Activated T-cell treated with anti-CD3 and anti-CD28 coated beads for 24 hours (primary cell): ENCODE measurements at places on chromosomes 16 and 17.

GRCh38 chr16:88058817-88059216 lies 107.6 kb downstream of the BANP start:
- DNase-seq = no peak

DNA sequence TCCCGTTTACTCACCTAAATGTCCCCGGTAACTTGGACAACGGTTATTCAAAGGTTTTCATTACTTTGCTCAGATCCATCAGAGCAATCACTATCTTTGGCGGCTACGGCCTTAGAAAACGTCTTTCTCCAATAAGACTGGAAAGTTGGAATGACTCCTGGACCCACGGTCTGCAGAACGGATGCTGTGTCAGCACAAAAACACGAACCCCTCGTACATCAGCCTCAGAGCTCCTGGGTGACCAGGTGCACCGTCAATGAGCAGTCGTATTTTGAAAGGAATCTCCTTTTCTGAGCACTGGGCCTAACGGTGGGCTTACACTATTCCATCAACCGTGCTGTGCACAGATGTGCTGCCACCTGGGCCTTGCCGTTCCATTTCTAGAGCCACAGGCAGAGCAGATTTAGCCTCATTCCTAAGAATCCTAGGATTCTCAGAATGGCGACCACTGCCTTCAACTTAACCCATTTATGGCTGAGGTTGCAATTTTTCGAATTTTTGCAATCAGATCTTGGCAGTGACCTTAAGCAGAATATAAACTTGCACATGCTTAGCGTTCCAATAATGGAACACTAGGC lies 110.8 kb upstream of the ZNF750 start:
- no peak for DNase-seq

DNA sequence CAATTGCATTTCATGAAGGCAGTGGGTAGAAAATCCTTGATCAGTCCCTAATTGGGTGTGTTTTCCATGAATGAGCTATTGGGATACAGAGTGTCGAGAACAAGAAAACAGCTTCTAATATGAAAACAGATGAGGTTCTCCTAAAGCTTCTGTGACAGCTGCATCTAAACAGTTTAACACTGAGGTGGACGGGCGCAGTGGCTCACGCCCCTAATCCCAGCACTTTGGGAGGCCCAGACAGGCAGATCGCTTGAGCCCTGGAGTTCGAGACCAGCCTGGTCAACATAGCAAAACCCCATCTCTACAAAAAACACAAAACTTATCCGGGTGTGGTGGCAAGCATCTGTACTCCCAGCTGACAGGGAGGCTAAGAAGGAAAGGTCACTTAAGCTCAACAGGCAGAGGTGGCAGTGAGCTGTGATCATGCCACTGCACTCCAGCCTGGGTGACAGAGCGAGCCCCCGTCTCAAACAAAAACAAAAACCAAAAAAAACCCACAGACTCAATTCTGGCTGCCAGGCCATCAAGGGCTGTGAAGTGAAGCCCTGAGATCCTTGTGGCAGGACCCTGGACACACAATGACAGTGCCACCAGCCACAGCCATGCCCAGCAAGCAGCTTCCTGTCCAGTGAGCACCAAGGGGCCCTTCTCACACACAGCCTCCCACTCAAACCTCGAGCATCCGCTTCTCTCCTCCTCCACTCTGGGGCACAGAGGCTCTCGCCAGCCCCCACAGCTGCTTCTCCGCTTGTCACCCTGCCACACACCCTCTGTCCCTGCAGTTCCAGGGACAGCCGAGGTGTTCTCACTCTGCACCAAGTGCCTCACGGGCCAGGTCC lies 44.0 kb downstream of the ANKRD11 start:
- DNase-seq = no peak

- no peak for DNase-seq
Observed at GRCh38 chr16:75042426-75043174, 43.8 kb downstream of the ZNRF1 start.

GRCh38 chr16:49351096-49351487 lies 22.5 kb upstream of the C16orf78 start:
- no peak for DNase-seq

DNA sequence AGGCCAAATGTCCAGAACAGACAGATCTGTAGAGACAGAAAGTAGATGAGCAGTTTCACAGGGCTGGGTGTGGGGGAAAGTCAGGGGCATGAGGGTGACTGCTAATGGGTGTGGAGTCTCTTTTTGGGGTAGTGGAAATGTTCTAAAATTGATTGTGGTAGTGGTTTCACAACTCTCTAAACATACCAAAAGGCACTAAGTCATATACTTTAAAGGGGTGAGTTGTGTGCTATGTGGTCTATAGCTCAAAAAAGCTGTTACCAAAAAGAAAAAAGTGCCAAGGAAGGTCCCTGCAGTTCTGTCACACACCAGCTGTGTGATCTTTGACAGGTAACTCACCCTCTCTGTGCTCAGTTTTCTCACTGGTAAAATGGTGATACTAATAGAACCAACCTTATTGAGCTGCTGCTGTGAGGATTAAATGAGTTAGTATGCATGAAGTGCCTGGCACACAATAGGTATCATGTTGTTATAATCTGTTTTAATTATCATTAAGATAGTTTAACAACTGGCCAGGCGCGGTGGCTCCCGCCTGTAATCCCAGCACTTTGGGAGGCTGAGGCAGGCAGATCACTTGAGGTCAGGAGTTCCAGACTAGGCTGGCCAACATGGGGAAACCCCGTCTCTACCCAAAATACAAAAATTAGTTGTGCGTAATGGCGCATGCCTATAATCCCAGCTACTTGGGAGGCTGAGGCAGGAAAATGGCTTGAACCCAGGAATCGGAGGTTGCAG lies 10.3 kb downstream of the ITGAX start:
- DNase-seq = no peak

DNA sequence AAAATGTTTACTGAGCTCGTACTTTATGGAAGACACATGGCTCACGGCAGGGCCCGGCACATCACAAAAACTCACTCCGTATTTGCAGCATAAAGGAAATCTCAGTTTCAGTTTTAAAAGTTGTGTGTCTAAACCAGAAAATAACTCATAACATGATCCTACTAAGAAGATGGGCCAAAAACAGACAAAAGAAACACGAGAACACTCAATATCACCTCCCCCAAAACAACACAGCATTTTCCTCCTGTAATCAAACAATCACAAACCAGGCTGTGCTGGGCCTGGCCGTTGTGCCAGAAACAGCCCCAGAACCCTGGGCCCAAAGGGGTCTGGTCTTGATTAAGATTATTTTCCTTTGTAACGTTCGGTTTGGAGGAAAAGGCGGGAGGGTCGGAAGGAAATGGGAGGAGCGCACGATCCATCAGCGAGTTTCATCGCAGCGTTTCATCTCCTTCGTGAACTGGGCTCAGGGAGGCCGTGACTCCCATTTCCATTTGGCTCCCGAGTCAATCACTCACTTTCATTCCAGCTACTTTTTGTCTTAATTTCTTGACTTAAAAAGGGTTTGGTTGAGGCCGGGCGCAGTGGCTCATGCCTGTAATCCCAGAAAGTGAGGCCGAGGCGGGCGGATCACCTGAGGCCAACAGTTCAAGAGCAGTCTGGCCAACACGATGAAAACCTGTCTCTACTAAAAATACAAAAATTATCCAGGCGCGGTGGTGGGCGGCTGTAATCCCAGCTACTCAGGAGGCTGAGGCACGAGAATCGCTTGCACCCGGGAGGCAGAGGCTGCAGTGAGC lies 61.4 kb downstream of the NXN start:
- no peak for DNase-seq

DNA sequence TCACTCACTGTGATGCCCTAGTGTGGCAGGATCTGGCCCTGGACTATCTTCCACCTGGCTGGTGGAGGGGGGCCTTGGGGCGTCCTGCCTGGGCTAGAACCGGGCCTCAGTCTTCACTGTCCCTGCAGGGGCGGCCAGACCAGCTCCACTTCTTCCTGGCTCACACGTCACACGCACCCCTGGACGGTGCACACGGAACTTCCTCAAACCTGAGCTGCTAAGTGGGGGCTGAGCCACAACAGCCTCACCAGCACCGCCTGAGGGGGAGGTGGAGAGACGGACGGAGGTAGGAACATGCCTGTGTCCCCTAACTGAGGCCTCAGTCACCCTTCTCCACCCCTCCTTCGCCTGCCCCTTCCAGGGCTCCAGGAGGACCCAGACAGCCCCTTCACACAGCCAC lies 36.6 kb downstream of the TIMM22 start:
- DNase-seq = no peak

GRCh38 chr16:11800382-11800718 lies 3.3 kb upstream of the ZC3H7A start:
- DNase-seq = no peak

- DNase-seq = no peak
Observed at GRCh38 chr16:80084614-80085013, 456.2 kb upstream of the DYNLRB2 start.

DNA sequence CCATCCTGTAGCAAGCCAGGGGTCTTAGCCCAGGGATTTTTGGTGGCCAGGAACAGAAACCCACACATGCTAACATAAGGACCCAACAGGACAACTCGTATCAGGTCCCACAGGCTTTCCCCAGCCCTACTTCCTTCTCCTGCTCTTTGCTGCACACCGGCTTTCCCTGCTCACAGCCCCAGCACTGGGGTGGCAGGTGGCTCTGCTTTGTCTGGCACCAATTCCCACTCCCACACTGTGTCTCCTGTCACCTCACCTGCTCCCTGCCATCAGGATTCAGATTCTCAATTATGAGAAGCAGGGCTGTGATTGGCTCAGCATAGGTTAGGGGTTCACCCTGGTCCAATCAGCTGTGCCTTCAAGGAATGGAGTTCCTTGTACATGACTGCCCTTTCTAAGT lies 94.1 kb downstream of the TMEM132E start:
- DNase-seq = no peak

GRCh38 chr16:50939356-50939755 lies 197.5 kb downstream of the CYLD start:
- no peak for DNase-seq

DNA sequence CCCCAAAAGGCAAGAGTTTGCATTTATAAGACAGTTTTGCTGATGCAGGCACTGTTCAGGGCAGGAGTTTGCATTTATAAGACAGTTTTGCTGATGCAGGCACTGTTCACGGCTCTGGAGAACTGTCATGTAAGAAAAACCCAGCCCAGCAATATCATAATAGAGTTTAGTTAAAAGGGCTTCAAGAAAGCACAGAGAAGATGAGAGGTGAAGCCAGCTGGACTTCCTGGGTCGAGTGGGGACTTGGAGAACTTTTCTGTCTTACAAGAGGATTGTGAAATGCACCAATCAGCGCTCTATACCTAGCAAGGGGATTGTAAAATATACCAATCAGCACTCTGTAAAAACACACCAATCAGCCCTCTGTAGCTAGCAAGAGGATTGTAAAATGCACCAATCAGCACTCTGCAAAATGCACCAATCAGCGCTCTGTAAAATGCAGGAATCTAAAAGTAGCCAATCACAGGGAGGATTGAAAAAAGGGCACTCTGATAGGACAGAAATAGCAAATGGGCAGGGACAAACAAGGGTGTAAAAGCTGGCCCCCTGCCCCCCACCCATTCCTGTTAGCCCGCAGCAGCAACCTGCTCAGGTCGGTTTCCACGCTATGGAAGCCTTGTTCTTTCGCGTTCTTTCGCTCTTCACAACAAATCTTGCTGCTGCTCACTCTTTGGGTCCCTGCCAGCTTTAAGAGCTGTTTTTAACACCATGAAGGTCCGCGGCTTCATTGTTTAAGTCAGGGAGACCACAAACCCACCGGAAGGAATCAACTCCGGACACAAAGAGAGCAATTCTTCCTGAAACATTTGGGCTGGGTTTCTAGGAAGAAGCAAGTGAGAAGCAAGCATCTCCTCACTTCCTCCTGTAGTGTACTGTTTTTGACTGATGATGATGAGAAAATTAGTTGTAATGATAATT lies 1.8 kb upstream of the CBX1 start:
- DNase-seq = no peak

DNA sequence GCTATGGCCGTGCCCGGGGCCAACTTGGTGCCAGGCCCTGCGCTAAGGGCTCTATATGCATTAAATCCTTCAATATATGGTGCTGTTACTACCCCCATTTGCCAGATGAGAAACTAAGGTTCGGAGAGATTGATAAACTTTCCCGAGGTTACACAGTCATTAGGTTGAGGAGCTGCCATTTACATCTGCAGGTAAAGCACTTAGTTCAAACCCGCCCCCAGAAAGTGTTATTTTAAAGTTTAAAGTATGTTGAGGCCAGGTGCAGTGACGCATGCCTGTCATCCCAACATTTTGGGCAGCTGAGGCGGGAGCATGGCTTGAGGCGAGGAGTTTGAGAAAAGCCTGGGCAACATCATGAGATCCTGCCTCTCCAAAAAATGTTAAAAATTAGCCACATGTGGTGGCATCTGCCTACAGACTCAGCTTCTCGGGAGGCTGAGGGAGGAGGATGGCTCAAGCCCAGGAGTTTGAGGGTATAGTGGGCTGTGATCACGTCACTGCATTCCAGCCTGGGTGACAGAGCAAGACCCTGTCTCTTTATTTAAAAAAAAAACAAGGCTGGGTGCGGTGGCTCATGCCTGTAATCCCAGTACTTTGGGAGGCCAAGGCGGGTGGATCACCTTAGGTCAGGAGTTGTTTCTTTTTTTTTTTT lies 264.7 kb downstream of the PARN start:
- DNase-seq = no peak

- DNase-seq = no peak
Observed at GRCh38 chr17:66387392-66387981, 85.1 kb downstream of the PRKCA start.

- no peak for DNase-seq
Observed at GRCh38 chr17:66481271-66481670, 178.9 kb downstream of the PRKCA start.

DNA sequence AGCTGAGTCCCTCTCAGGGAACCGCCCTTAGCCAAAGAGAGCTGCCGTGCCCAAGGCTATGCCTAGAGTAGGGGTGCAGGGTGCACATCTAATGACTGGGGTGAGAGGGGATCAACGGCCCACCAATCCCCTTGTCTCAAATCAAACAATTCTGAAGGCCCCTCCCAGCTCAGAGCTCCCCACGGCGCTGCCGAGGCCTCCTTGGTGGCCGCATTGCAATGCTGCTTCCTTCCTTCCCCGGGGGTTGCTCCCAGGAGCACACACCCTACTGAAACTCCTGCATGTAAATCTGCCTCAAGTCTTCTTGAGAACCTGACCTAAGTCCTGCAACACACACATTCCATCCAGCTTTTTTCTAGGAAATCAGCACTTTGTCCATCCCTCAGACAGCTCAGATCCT lies 80.6 kb upstream of the RCVRN start:
- DNase-seq = no peak

GRCh38 chr16:68074850-68075555 lies 10.2 kb upstream of the NFATC3 start:
- no peak for DNase-seq
